ENCODE measurements at places on chromosomes 12 and 14.

- no peak for DNase-seq
These were observed 3.9 kb downstream of the ANKRD33 start for GRCh38 chr12:51891843-51892242.

GRCh38 chr12:104516821-104517220 lies 60.1 kb downstream of the CHST11 start:
- DNase-seq: no peak

DNA sequence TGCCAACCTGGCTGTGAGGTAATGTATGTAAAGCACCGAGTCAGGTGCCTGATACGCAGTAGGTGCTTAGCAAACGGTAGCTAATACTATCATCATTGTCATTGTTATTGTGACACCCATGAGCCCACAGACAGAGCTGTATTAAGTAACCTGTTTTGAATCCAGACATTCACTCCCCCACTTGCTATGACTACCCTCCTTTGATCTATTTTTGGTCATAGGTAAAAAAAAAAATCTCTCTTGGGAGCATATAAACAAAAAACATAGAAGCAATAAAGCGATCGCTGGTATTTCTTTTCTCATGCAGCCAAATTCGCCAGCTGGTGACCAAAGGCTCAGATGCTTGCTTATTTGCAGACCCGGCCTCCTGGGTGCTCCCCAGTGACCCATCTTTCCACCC lies 330.2 kb downstream of the DPF3 start:
- DNase-seq: no peak

DNA sequence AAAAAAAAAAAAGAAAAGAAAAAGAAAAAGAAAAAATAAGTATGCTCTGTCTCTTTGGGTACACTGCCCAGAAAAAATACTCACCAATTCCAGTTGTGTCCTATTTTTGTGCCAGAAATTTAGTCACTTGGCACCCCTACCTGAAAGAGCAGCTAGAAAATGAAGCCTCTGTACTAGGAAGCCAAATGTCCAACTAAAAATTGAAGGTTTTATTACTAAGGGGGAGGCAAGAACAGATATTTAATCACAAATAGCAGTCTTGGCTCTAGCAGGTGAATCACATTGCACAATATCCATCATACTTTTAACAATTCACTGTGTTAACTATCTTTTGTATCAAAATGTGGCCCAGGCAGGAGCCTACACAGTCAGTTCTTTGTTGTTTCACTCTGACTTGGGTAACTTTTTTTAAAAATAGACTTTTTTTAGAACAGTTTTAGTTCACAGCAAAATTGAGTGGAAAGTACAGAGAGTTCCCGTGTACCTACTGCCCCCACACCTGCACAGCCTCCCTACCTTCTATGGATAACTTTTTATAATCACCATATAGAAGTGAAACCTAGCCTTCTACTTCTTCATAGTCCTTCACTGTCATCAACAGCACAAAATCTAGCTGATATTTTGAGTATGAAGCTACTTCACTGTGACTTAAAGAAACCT lies 87.1 kb upstream of the ATF7IP start:
- no peak for DNase-seq

DNA sequence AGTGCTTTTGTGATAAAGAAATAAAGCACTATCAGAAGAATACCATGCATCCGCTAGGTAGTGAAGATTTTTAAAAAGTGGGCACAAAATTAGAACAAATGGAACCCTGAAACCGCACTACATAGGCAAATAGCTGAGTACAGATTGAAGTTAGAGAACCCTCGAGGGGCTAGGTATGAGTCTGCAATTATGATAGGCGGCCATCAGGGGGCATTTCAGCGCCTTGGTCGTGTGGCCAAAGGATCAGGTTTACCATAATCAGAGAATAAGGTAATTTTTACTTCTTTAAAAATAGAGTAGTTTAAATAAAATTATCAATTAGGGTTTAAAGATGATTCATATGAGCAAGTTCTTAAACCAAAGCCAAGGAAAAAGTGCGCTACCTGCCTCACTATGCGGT lies 129.8 kb downstream of the TMX1 start:
- no peak for DNase-seq

GRCh38 chr14:74401504-74402241 lies 24.3 kb downstream of the SYNDIG1L start:
- DNase-seq: peak; percentile 70

DNA sequence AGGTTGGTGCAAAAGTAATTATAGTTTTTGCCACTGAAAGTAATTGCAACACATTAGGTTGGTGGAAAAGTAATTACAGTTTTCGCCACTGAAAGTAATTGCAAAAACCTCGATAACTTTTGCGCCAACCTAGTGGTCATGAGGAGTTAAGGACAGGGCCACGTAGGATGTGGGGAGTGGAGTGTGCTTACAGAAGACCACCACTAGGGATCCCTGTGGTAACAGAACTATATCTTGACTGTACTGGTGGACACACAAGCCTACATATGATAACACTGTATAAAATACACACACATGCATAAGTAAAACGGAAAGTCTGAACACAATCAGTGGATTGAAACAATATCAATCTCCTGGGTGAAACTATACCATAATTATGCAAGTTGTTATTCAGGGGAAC lies 187.4 kb upstream of the ABCD2 start:
- DNase-seq: no peak

DNA sequence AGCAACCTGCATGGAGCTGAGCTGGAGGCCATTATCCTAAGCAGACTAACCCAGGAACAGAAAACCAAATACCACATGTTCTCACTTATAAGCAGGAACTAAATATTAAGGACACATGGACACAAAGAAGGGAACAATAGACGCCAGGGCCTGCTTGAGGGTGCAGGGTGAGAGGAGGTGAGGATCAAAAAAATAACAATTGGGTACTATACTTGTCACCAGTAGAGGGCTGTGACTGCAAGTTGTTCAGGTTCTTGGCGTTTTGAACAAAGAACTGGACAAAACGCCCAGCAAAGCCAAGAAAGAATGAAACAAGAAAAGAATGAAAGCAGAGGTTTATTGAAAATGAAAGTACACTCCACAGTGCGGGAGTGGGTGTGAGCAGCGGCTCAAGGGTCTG lies 208.5 kb upstream of the NEDD1 start:
- no peak for DNase-seq

DNA sequence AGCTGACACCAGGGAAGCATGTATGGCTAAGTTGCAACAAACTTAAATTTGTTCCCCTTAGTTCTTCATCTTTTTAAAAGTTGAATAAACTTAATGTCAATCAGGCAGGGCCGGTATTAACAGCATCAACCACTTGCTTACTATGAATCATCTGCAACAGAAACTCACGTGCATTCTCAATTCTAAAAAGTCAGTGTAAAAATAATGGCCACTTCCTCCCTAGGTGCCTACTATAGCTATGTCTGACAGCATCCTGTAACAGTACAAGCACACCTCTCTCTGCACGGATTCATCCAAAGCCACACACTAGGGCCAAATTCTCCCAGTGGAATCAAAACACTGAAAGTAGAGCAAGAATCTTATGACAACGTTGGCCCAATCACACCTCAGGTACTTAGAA lies 48.6 kb downstream of the PPP1R36 start:
- DNase-seq: no peak

GRCh38 chr12:124862768-124863415 lies 772 bp downstream of the SCARB1 start:
- no peak for DNase-seq

DNA sequence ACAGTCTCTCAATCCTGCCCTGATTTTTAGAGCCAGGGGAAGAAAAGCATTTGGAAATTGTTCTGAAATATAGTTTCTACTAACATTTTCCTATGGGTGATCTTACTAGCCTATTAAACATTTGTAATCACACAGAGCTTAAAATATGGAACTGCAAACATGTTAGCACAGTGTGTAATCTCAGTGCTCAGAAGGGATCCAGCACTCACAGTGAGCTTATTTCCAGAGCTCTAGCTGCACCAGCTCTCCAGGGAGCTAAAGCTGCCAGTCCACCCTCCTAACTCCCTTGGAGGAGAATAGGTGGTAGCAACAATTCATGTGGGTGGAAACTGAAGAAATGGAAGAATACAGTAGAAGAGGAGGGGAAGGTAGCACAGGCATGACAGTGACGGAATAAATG lies 64.9 kb upstream of the SYT1 start:
- no peak for DNase-seq

GRCh38 chr12:106123551-106124081 lies 15.1 kb downstream of the NUAK1 start:
- no peak for DNase-seq

DNA sequence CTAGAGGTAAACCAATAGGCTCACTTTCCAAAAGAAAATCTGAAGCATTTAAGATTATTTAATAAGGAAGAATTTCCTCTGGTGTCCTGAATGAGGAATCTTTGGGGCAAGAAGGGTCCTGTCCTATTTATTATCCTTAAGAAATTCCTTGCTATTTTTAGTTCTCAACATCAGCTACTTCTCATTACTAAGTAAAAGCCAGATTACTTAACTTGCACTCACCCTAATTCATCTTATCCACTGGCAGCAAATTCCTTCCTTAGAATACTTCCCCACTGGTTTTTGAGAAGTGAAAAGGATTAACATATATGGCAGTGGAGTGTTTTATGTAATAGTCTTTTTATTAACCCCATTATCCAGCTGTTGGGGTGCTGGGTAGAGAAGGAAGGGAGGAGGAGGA lies 767.7 kb downstream of the DIO2 start:
- no peak for DNase-seq

DNA sequence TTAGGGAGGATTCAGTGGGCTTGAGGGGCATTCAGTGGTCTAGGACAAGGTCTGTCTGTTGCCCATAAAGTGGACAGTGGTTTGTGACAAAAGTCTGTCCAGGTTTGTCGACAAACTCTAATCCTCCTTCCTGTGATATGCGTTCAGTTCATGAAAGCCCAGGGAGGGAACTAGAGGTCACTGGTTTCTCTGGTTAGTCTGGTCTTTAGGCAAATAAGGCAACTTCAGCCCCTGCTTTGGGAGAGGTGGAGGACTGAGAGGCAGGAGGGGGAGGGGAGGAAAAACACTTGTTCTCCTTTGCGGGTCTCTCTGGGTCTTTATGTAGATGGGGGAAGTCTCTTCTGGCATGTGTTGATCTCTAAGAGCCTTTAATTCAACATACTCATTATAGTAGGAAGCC lies 235.1 kb upstream of the PWP1 start:
- no peak for DNase-seq

DNA sequence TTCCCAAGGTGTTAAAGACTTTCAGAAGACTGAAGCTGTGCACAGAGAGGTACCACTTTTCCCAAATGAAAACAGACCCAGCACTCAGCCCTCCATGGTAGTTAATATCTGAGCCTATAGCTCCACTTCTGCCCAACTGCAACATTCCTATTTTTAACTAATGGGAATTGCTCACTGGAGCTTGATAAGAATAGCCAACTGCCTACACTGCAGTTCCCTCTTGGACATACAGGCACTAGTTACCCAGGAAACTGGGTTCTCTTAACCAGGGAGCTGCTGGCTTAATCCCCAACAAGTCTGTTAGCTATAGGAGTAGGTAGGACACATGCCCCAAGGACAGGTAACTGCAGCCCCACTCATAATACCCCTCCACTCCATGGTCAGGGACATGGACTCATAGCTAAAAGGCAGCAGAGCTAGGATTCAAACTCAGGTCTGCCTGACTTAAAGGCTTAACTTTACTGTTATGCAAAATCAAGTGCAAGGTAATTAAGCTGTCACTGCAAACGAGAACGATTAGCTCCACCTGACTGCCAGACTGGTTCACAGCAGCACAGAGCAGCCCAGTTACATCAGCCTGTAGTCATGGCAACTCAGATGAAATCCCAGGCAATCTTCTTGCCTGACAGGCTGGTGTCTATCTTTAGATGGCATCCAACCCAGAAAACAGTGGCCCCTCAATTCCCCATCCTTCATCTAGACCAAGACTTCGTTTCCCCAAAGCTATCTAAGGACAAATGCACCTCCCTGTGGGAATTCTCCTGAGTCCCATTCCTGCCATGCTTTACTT lies 77.1 kb upstream of the ACTN1 start:
- no peak for DNase-seq

DNA sequence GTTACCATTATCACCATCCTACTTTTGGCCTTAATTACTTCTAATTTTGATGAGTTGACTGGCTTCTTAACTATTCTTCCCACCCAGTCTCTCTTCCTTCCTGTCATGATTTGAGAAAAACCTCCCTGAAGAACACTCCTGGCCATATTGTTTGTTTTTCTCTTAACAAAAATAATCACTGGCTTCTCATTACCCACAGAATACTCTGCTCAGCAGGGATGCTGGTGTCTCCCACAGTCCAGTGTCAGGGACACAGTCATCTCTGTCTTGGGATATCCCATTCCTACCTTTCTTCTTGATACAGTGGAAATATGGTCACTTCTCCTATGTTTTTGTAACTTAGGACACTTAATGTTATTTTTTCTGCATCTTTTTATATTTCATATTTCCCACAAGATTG lies 103.7 kb downstream of the SRGAP1 start:
- no peak for DNase-seq

DNA sequence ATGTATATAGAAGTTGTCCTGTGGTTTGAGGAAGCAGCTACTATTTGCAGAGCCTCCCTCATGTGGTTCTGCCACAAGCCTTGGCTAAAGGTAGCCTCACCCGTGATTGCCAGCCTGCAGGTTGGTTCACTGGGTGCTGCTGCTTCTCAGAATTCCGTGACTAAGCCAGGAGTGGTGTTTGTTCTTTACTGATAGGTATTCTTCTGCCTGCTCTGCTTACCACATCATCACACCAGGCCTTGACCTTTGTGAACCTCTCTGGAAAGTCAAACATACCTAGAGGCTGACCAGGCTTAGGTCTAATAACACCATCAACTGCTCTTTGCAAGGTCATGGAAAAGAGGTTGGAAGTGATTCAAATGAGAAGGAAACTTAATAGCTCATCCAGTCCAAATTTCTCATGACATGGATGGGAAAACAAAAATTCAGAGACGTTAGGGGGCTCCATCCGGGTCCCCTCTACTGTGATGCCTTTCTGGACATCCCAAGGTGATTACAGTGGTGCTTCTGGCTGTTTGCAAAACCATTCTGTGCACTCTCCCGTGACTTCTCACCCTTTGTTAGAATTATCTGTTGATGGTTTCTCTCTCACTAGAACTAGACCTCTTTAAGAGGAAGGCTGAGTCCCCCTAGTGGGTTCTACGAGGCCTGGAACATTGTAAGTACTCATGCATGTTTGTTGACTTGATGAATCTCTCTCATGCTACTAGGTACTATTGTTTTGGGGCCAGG lies 8.5 kb upstream of the SOCS2 start:
- no peak for DNase-seq

- no peak for DNase-seq
These were observed 2.0 kb downstream of the PRKAB1 start for GRCh38 chr12:119669744-119670472.

DNA sequence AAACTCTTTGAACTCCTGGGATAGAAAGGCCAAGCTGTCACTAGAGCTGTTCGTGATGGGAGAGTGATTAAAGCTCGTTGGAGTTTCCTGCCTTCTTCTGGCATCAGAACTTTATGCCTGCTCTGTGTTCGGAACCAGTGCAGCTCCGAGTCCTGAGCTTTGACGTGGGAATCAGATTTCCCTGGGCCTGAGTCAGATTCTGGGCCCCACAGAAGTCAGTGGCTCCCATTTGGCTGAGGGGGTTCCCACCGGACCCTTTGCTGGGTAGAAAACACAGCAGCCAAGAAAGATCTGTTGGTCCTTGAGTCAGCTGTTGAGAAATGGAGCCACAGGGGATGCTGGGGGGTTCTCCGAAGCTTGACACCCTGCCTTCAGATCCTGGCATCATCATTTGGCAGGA lies 238.0 kb downstream of the CHST11 start:
- no peak for DNase-seq

- no peak for DNase-seq
These were observed 96.5 kb downstream of the LGMN start for GRCh38 chr14:92651758-92652406.

- no peak for DNase-seq
These were observed 326.9 kb upstream of the DIO3 start for GRCh38 chr14:101234244-101234937.

GRCh38 chr14:64775081-64775777 lies 71.0 kb downstream of the PLEKHG3 start:
- DNase-seq: no peak
